ENCODE measurements at places on chromosomes 7 and 10. TPM values are rescaled to one million over a fixed set of nuclear protein-coding genes. Genes with fewer than 3 reads are reported as not detected.
A peak's percentile ranks its signal among the peaks of the same experiment; 100 is the strongest.

CCL24 gene
- total RNA-seq: not detected

DNA sequence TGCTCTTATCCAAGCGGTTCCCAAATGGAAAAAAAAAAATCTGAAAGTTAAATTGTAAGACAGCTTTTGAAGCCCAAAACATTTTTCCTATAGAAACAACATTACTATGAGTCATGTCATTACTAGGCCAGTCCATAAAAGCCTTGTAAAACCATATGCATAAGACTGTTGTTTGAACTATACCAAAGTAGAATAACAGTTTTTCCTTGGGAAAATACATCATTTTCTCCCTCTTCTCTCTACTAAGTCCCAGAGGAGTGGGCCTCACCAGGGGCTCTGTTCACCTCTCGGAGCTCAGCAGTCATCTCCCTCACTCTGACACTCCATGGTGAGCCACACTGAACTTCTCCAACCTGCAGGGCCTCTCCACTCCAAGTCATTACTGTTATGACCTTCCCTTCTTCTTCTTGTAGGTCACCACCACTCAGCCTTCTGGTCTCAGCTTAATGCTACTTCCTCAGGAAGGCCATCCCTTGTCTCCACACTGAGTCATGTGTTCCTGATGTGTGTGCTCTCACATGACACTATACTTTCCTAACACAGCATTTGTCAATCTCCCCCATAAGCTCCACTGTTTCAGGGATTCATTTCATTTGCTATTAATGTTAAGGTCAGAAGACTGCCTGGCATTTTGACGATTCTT lies 32.5 kb downstream of the ZNF438 start:
- H3K27ac ChIP-seq: no peak overlapping the region
- no peaks in the 10 kb centered on the region for H3K27me3 ChIP-seq
- H3K36me3 ChIP-seq: no peaks in the 10 kb centered on the region
- no peak for DNase-seq

GRCh38 chr10:51397695-51398094 lies 301.7 kb downstream of the CSTF2T start:
- DNase-seq: no peak
- no peaks in the 10 kb centered on the region for H3K27me3 ChIP-seq
- H3K27ac ChIP-seq: no peak overlapping the region
- no peaks in the 10 kb centered on the region for H3K4me1 ChIP-seq

DNA sequence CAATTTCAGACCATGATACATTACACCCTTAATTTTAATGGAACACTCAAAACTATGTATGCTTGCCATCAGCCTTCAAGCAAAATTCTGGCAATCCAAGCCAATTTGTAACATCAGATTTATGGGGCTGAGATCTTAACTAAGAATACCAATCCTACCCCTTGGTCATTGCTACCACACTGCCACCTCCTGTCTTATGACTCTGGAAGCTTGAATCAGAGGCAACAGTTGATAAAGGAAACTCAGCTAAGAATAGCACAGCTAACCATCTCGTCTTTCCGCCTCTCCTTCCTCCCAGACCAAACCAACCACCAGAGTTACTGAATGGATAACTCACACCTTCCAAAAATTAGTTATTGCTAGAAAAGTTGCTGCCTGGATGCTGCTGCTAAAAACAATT lies 7.4 kb downstream of the IGF2BP3 start:
- H3K27me3 ChIP-seq: no peaks in the 10 kb centered on the region
- H3K36me3 ChIP-seq: no peaks in the 10 kb centered on the region
- no peak for DNase-seq
- no peak overlapping the region for H3K27ac ChIP-seq
- H3K4me1 ChIP-seq: peaks cover 1% of the 10 kb centered on the region

GRCh38 chr10:132563485-132564248 lies 26.1 kb downstream of the INPP5A start:
- H3K4me3 ChIP-seq: no peak overlapping the region
- no peaks in the 10 kb centered on the region for H3K27me3 ChIP-seq
- H3K27ac ChIP-seq: no peak overlapping the region
- H3K4me1 ChIP-seq: peaks cover 12% of the 10 kb centered on the region
- peak; percentile 16 for DNase-seq

CLCN1 gene
- total RNA-seq: not detected

SEMA4G gene
- total RNA-seq: 17.1 TPM

- no peak overlapping the region for H3K4me3 ChIP-seq
- DNase-seq: no peak
- H3K27me3 ChIP-seq: no peaks in the 10 kb centered on the region
- no peak overlapping the region for H3K27ac ChIP-seq
Observed at GRCh38 chr10:59435707-59436106, 73.4 kb upstream of the FAM13C start.

- no peaks in the 10 kb centered on the region for H3K27me3 ChIP-seq
- H3K36me3 ChIP-seq: no peaks in the 10 kb centered on the region
- no peak overlapping the region for H3K4me3 ChIP-seq
- no peaks in the 10 kb centered on the region for H3K4me1 ChIP-seq
- no peak overlapping the region for H3K27ac ChIP-seq
Observed at GRCh38 chr7:29139796-29140195, 6.5 kb downstream of the CPVL start.

HOXA7 gene
- 4.5 TPM for total RNA-seq

- H3K27me3 ChIP-seq: no peaks in the 10 kb centered on the region
- no peak overlapping the region for H3K4me3 ChIP-seq
- H3K4me1 ChIP-seq: peaks cover 2% of the 10 kb centered on the region
- DNase-seq: peak; percentile 45
- no peak overlapping the region for H3K27ac ChIP-seq
Observed at GRCh38 chr10:28939281-28940157, 262.2 kb downstream of the BAMBI start.

- DNase-seq: peak; percentile 38
- H3K4me3 ChIP-seq: no peak overlapping the region
- H3K36me3 ChIP-seq: no peaks in the 10 kb centered on the region
- H3K27me3 ChIP-seq: no peaks in the 10 kb centered on the region
Observed at GRCh38 chr10:104045151-104046089, 40.3 kb downstream of the COL17A1 start.

PNLIPRP1 gene
- not detected for total RNA-seq

DNA sequence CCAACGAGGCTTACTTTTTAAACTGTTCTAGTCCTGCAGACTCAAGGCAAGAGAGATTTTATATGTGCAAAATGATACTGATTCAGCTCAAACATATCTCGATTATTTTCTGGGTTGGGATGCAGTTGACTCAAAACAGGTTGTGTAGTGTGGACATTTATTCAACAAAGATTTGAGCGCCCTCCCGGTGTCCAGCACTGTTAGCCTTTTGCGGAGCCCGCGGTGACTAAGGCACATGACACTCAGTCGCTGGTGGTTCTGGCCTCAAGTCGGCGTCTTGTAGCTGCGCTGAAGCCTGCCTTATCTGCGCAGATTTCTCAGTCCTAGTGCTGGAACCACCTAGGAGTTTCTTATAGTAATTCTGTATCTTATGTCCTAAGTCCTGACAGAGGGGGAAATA lies 938 bp upstream of the CADPS2 start:
- no peaks in the 10 kb centered on the region for H3K27me3 ChIP-seq
- H3K4me1 ChIP-seq: peaks cover 1% of the 10 kb centered on the region
- DNase-seq: peak; percentile 44
- no peaks in the 10 kb centered on the region for H3K36me3 ChIP-seq
- H3K4me3 ChIP-seq: peak overlapping the region; percentile 58
- no peak overlapping the region for H3K27ac ChIP-seq

NPC1L1 gene
- total RNA-seq: 0.28 TPM

- H3K36me3 ChIP-seq: no peaks in the 10 kb centered on the region
- no peak overlapping the region for H3K27ac ChIP-seq
- no peak for DNase-seq
- no peaks in the 10 kb centered on the region for H3K4me1 ChIP-seq
- no peaks in the 10 kb centered on the region for H3K27me3 ChIP-seq
- H3K4me3 ChIP-seq: no peak overlapping the region
Observed at GRCh38 chr7:19376538-19376937, 231.3 kb upstream of the FERD3L start.

GRCh38 chr10:22624287-22624738 lies 90.1 kb downstream of the PIP4K2A start:
- H3K4me1 ChIP-seq: peaks cover 6% of the 10 kb centered on the region
- no peaks in the 10 kb centered on the region for H3K27me3 ChIP-seq
- DNase-seq: no peak
- H3K36me3 ChIP-seq: no peaks in the 10 kb centered on the region
- H3K27ac ChIP-seq: no peak overlapping the region

DNA sequence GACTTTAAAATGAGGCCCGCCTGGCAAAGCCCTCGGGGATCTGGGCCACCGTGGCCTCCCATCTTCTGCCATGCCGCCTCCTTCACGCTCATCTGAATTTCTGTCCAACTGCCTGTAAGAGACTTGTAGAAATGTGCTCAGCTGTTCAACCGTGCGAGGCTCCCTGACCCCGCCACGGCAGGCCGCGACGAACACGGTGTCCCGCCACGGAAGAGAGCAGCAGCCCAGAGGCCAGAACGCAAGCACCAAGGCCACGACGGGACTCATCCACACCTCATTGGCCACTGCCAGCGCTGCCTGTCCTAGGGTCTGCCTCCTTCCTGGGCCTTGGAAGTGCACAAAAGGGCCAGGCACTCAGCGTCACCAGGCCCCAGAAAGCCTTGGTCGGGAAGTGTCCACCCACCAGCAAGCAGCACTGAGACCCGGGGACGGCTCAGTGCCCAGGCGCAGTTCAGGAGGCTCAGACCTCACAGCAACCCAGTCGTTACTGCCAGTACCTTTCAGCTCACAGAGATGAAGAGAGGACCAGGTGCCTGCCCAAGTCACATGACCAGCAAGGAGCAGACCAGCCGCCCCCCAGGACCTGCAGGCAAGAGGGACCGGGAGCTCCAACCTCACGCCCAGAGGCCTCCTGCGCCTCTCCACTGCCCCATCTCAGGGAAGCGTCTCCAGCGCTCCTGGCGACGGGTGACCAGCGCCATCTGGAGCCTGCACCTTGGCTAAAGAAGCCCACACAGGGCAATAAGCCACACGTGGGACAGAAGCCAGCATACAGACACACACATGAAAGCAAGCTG lies 85.9 kb downstream of the MAD1L1 start:
- H3K4me1 ChIP-seq: no peaks in the 10 kb centered on the region
- H3K36me3 ChIP-seq: no peaks in the 10 kb centered on the region
- H3K27me3 ChIP-seq: no peaks in the 10 kb centered on the region
- no peak overlapping the region for H3K4me3 ChIP-seq
- no peak for DNase-seq

SMKR1 gene
- total RNA-seq: 2.1 TPM

DNA sequence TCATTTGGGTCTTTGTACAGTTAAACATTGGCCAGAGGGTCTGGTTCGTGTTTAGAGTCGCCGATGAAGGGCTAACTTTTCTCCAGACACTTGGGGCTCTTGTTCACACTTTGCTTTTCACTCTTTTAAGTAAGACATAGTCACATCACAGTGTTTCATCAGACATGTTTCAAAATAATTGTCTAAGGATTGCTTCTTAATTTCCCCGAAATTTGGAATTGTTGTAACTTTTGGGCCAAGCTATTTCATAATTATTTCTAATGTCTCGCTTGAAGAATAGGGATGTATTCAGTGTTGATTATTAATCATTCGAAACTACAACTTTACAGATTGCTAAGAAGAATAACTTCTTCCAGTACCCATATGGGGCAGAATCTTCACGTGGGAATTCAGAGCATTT lies 92.8 kb downstream of the TCF7L2 start:
- no peaks in the 10 kb centered on the region for H3K27me3 ChIP-seq
- no peak overlapping the region for H3K27ac ChIP-seq
- H3K4me1 ChIP-seq: peaks cover 7% of the 10 kb centered on the region
- H3K4me3 ChIP-seq: no peak overlapping the region
- no peaks in the 10 kb centered on the region for H3K36me3 ChIP-seq

DNA sequence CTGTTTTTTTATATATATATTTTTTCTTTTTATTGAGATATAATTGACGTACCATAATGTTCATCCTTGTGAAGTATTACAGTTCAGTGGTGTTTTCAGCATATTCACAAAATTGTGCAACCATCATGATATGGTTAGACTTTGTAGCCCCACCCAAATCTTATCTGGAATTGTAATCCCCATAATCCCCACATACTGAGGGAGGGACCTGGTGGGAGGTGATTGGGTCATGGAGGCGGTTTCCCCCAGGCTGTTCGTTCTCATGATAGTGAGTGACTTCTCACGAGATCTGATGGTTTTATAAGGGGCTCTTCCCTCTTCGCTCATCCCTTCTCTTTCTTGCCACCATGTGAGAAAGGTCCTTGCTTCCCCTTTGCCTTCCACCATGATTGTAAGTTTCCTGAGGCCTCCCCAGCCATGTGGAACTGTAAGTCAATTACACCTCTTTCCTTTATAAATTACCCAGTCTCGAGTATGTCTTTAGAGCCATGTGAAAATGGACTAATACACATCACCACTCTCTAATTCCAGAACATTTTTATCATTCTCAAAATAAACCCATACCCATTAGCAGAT lies 73.9 kb upstream of the SMNDC1 start:
- no peak overlapping the region for H3K27ac ChIP-seq
- DNase-seq: no peak
- H3K4me1 ChIP-seq: no peaks in the 10 kb centered on the region

DNA sequence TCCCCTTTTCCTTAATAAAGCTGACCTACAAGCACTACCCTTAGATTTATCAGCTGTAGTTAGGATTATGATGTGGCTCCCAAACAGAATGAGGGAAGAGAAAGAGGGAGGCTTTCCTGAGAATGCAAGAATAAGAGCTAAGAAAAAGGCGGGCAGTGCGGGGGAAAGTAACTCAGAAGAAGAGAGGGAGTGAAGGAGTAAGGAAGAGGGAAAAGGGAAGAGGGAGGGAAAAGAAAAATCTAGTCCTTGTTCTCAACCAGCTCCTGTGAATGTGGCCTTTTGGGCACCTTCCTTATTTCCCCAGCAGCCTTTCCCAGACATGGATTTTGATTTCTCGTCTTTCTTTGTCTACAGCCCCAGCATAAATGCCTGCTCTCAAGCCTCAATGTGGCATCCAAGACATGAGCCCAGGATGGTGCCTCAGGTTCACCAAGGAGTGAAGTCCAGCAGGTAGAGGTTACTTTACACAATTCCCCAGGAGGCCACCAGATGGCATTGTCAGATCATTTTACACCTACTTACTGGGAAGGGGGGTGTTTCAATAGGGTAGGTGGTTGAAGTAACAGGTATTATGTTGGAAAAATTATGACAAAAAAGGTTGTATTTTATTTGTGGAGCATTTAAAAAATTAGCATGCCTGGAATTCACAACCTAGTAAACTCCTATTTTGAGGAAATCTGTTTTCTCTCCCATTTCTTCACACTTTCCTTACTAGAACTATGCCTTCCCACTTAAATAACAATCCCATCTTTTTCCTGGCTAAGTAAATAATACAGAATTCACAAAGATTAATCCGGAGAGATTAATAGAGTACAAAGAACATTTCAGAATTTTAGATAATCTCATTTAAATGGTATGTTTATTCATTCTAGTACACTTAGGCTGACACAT lies 106.5 kb downstream of the HTR7 start:
- no peaks in the 10 kb centered on the region for H3K4me1 ChIP-seq
- H3K36me3 ChIP-seq: no peaks in the 10 kb centered on the region
- H3K27me3 ChIP-seq: no peaks in the 10 kb centered on the region
- DNase-seq: no peak

GRCh38 chr10:80581469-80581835 lies 43.8 kb downstream of the SH2D4B start:
- H3K27ac ChIP-seq: no peak overlapping the region
- no peaks in the 10 kb centered on the region for H3K4me1 ChIP-seq
- no peaks in the 10 kb centered on the region for H3K36me3 ChIP-seq
- H3K27me3 ChIP-seq: no peaks in the 10 kb centered on the region

Measured in ovary (tissue), 10 donors.